ENCODE measurements at places on chromosomes 11 and 22. TPM values are rescaled to one million over a fixed set of nuclear protein-coding genes. Genes with fewer than 3 reads are reported as not detected.

GRCh38 chr11:59552844-59553243 is 41.5 kb downstream of the OR4D9 start:
- DNase-seq = no peak
- no peaks in the 10 kb centered on the region for H3K36me3 ChIP-seq
- H3K4me1 ChIP-seq = peaks cover 5% of the 10 kb centered on the region
- H3K4me3 ChIP-seq = no peak overlapping the region
- H3K27ac ChIP-seq = no peak overlapping the region
- H3K27me3 ChIP-seq = no peaks in the 10 kb centered on the region

DNA sequence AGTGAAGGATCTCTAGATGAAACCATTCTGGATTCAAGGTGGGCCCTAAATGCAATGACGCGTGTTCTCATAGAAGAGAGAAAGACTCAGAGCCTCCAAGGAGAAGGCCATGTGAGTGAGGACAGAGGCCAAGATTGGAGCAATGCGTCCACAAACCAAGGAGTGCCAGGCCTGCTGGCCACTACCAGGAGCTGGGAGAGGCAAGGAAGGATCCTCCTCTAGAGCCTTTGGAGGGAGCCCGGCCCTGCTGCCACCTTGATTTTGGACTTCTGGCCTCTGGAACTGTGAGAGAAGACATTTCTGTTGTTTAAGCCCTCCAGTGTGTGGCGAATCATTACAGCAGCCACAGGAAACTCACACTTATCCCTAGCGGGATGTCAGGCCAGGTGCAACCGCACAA is 52.7 kb upstream of the SHANK2 start:
- H3K27me3 ChIP-seq = no peaks in the 10 kb centered on the region
- H3K4me3 ChIP-seq = no peak overlapping the region
- peak; percentile 70 for DNase-seq
- H3K36me3 ChIP-seq = no peaks in the 10 kb centered on the region
- H3K27ac ChIP-seq = no peak overlapping the region

DNA sequence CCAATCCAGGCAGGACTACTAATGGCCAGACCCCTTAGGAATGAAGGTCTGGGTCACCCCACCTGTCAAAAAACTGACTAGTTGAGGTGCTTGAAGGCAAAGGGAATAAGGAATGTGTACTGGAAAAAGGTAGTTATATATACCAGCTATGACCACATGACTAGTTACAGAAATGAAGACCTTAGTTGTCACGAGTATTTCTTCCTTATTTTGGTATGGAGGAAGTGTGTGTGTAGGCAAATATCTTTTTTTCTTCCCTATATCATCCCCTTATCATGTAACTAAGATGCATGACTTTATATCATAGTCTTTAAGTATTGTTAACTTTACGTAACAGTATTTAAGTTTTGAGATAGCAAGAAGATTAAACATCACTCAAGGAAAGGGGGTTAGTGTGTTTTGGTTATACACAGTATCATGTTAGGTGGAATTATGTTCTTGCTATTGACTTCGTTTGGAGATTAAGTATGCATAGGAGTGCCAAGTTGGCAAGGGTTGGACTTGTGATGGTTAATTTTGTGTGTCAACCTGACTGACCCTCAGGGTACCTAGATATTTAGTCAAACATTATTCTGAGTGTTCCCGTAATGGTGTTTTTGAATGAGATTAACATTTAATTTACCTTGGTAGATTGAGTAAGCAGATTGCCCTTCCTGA is 38.2 kb upstream of the NARS2 start:
- H3K4me1 ChIP-seq = no peaks in the 10 kb centered on the region
- peak; percentile 77 for DNase-seq
- no peak overlapping the region for H3K27ac ChIP-seq
- no peaks in the 10 kb centered on the region for H3K36me3 ChIP-seq
- H3K27me3 ChIP-seq = no peaks in the 10 kb centered on the region

DNA sequence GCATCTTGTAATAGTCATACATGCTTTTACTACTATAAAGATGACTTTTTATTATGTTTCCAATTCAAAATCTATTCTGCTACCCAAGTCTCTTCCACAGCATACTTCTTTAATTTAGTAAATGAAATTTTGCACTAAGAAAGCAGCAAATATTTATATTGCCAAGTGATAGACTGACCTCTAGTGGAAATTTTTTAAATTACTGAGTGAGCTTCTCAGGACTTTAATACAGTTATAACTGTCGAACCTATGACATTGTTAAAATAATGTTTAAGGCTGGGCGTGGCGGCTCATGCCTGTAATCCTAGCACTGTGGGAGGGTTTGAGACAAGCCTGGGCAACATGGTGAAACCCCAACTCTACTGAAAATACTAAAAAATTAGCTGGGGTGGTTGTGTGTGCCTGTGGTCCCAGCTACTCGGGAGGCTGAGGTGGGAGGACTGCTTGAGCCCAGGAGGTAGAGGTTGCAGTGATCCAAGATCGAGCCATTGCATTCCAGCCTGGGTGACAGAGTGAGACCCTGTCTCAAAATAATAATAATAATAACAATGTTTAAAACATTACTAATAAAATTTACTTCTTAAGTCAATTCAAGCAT is 27.3 kb downstream of the STK33 start:
- no peaks in the 10 kb centered on the region for H3K27me3 ChIP-seq
- no peak for DNase-seq
- H3K27ac ChIP-seq = no peak overlapping the region
- peaks cover 7% of the 10 kb centered on the region for H3K4me1 ChIP-seq

GRCh38 chr11:5129457-5129877 is 8.7 kb downstream of the OR52A5 start:
- no peaks in the 10 kb centered on the region for H3K4me1 ChIP-seq
- no peaks in the 10 kb centered on the region for H3K36me3 ChIP-seq
- H3K27me3 ChIP-seq = no peaks in the 10 kb centered on the region
- no peak for DNase-seq

DNA sequence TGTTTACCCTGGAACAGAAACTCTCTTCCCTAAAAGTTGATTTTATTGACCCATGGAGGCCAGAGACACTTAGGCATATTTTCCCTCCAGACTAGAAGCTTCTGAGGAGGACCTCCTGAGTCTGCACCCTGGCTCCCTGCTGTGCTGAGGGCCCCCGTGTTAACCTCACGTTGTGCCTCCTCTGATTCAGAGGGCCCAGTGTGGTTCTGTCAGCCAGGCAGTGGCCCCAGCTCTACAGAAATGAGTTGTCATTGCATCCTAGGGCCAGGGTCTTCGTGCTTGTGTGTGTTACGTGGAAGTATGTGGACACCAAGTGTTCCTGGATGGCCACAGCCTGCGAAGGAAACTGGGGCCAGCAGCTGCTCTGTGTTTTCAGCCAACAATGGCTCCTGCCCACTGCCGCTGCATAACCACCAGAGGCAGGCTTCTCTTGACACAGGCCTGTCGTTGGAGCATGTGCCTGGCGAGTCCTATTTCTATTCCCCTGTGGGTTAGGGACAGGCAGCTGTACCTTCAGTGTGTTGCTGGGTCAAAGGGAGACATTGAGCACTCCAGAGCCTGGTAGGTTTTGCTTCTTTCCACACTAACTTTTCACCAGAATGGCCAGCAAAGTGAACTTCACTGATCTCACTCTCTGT is 44.5 kb downstream of the MED15 start:
- H3K36me3 ChIP-seq = peaks cover 53% of the 10 kb centered on the region
- no peaks in the 10 kb centered on the region for H3K27me3 ChIP-seq
- peak overlapping the region; percentile 84 for H3K27ac ChIP-seq
- H3K4me1 ChIP-seq = peaks cover 65% of the 10 kb centered on the region
- no peak overlapping the region for H3K4me3 ChIP-seq
- no peak for DNase-seq

DNA sequence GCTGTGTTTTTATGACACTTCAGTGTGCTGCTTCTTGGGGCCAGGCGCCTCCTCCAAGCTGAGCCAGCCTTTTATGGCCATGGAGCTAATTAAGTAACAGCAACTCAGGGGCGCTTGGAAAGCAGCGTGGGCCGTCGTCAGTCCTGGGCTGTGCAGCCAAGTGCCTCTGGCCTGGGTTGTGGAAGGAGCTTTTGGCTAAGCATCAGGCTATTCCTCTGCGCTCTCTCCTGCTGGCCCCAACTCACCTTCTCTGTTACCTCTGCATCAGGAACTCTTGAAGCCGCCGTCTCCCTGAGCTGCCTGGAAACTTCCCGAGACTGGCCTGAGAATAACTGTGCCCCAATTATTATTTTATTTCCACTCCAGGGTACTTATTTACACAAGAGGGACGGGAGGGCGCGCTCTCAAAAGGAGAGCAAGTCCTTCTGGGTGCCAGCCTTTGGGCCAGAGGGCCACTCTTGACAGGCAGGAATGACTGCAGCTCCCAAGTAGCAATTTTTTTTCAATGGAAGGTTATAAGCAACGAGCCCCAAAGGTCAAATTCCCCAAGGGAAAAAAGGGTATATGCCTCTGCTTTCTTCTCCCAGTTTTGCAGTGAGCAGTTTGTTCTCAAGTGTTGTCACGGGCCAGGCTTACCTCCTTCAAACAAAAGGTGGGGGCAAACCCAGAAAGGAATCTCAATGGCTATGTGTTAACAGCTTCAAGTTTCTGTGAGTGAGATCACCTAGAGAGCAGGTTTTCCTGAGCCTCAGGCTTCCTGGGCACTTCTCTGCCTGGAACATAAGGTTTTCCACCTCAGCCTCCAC is 38.5 kb upstream of the NAV2 start:
- no peak overlapping the region for H3K4me3 ChIP-seq
- peak overlapping the region; percentile 88 for H3K27ac ChIP-seq
- peak; percentile 96 for DNase-seq
- peaks cover 41% of the 10 kb centered on the region for H3K4me1 ChIP-seq

The SCGB1D2 gene
- not detected for total RNA-seq
